ENCODE measurements at places on chromosomes 7 and 10.
A peak's percentile ranks its signal among the peaks of the same experiment; 100 is the strongest.

- DNase-seq: no peak
These were observed 396.6 kb upstream of the KLF6 start for GRCh38 chr10:4181621-4182049.

DNA sequence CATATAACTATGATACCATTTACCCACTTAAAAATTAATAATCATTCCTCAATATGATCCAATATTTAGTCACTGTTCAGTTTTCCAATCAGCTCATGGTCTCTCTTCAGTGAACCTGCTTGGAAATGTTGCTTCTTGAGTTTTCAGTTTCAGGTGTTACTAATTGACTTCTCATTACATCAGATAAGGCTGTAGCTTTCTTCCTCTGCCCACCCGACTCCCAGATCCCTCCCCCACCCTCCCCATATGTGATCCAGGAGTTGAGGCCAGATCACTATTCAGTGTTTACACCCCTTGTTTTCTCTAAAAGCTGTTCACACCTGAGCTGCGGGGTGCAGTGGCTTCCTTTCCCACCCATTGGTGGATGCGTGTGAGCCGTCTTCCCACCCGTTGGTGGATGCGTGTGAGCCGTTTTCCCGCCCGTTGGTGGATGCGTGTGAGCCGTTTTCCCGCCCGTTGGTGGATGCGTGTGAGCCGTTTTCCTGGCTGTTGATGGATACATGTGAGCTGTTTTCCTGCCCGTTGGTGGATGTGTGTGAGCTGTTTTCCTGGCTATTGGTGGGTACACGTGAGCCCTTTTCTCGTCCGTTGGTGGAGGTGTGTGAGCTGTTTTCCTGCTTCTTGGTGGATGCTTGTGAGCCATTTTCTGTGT is 3.2 kb upstream of the MTG1 start:
- no peak for DNase-seq

- no peak for DNase-seq
These were observed 477.9 kb upstream of the ANKRD30A start for GRCh38 chr10:36647540-36647939.

DNA sequence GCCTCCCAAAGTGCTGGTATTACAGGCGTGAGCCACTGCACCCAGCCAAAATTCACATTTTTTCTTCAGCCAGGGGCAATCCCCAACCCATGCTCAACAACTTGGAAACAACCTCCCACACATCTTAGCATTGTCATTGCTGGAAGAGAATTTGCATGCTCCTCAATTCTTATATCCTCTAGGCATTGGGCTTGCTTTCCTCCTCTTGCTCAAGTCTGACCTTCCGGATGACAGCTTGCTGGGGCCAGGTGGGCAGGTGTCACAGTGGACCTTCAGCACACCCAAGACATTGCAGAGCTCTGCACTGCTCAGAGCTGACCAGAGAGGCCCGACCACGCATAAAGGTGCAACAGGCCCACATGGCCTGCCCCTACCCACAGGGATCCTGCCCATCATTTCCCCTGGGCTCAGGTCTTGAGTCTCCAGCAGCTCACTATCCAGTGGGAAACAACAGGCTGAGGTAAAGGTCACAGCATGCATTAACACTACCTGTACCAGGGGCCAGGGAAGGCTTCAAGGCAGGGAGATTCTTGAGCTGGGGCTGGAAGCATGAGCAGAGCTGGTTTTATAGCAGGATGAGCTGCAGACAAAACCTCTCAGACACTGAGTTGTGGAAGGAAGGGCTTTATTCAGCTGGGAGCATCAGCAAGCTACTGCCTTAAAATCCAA is 6.8 kb upstream of the GPR15LG start:
- peak; percentile 38 for DNase-seq

DNA sequence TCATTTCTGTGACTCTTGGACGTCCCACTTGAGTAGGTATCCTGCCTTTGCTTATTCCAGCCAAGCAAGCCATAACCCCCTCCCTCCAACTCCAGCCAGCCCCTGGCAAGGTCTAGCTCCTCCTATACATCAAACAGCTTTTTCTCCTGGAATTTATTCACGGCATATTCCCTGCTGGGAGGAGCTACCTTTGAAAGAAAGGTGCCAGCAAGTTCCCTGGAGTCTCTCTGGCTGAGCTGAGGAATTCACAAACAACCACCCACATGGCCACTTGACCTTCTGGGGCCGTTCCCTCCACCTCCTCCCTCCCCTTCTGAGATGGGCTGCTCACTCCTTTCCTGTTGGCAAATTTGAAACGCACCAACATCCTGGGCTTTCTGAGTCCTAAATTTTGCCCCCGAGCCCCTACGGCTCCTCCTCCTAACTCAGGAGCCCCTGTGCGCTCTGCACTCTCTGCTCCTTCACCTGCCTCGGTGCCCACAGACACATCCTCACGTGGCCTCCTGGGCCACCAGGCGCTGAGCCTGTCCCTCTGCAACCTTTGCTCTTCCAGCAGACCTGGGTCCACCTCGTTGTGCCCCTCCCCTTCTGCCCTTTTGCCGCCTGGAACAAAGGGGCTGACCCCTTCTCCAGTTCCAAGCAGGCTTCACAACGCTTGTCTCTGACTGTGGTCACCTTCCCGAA is 48.0 kb downstream of the HSPA12A start:
- no peak for DNase-seq

GRCh38 chr7:34138483-34138882 is 233.1 kb downstream of the BMPER start:
- DNase-seq: no peak

All from inflammatory macrophage treated with lipopolysaccharide for 1 hour (primary cell).